Fibroblast of the aortic adventitia (primary cell): ENCODE measurements at places on chromosomes 11 and 22.

DNA sequence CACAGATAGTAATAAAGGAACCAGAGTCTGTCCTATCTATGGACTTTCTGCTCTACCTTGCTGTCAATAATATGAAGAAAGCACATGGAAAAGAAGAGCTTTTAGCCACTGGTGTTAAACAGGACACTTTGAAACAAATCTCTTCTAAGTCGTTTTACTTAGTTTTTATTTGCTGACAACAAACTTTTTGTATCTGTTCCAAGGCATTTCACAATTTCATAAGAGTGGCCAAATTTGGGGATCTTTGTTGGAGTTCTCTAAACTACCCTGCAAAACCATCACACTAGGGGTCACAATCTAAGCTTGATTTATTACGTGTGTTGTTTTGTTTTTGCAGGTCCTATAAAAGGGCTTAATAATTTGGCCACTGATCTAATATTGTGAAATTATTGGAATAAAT, 54.4 kb downstream of the BBOX1 start:
- DNase-seq: no peak

- peak; percentile 35 for DNase-seq
Observed at GRCh38 chr11:7056828-7057513, 31.8 kb upstream of the RBMXL2 start.

- no peak for DNase-seq
Observed at GRCh38 chr11:61883327-61883726, 8.0 kb downstream of the FADS3 start.

DNA sequence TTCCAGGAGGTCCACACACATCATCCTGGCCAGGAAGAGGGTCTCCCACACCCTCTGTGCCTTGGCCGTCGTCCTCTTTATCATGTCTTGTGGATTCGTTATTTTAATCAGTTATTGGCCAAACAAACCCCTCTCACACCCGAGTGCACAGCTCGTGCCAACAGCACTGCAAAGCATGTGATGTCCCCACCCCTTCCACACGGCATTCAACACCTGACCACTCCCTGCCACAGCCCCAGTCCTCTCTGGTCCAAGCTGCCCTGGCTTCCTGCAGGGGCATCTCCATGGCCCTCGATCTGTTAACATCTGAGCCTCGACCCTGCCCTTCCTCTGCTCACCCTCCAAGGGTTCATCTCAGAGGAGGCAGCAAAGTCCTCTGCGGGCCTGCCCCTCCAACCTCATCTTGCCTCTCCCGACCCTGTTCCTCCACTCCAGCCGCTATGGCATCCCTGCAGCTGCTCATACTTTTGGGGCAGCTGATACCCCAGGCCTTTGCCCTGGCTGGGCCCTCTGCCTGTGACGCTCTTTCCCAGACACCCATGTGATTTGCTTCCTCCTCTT, 14.0 kb downstream of the MYEOV start:
- no peak for DNase-seq

- DNase-seq: no peak
Observed at GRCh38 chr11:119347940-119348605, 1.6 kb upstream of the MFRP start.

DNA sequence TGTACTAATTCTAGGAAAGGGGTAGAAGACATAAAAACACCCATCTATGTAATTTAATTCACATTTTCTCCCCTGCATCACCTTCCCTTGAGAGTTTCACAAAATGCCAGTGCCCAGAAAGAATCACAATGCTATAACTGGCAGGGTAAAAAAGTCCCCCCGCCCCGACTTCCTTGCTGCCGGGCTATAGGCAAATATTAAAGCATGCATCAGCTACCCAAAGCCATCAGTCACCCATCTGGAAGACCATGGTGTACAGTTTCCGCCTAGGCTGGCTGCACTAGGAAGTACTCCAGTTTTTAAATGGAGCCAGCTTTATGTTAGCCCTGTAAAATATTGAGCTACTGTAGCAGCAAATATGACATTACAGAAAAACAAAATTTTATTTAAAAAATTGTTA, 67.8 kb downstream of the ST14 start:
- DNase-seq: no peak

GRCh38 chr11:65640483-65641296, 2.8 kb downstream of the SIPA1 start:
- no peak for DNase-seq

DNA sequence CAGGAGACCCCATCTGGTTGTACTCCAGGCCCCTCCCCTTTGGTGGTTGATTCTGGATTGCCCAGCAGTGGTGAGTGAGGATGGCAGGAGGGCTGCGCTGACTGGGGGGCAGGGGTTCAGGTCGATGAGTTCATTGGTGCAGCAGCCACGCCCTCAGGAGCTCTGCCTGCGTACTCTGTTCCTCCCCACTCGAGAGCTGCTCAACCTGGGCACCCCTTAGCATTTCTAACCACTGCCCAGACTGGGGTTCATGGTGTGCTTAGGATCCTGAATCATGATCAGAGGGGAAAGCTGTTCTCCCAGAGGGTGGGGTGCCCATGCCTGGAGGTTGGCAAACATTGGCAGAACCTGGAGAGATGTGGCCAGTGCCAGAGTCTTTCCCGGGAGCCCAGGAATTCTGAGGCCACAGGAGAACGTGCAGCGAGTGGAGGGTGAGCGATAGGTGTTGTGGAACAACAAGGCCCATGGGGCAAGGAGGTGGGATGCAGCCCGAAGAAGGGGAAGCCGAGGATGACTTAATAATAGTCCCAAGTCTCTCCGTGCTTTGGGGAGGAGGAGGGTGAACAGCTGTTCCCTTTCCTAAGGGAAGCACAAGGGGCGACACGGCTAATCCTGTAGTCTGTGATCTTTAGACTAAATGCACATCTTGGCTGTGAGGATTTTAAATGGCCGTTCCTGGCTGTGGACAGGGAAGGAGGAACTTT, 75.5 kb downstream of the SCN3B start:
- no peak for DNase-seq

DNA sequence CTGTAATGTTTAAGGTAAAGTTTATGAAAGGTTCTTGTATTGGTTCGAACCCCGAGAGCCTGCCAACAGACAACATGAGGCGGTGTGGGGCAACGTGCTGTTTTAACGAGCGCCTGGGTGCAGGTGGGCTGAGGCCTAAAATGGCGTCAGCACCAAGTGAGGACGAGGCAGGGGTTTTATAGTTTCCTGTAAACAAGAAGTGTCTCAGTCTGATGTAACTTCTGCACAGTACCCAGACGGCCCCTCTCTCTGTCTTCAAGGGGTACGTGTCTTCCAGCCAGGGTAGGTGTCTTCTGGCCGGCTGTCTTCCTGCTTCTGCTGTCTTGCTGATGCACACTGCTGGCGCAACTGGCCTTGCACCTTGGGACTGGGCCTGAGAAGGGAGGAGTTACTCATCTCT, 2.7 kb downstream of the PPFIBP2 start:
- DNase-seq: no peak
